Inflammatory macrophage (primary cell): ENCODE measurements at places on chromosomes 16 and 17.

DNA sequence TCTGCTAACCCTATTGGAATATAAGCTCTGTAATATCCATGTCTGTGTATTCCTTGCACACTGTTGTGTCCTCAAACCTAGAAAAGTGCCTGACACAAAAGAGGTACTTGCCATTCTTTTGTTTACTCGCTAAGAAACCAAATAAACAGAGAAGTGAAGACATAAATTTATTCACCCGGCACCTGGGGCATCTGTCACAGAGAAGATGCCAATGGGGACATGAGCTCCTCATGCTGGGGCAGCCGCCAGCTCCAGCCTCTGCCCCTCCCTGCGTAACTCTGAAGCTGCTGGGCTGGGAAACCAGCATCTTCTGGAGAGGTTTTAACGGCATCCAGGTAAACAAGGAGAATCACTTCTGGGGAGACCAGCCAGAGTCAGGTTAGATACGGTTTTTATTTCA, 15.1 kb upstream of the CDRT4 start:
- DNase-seq, result no peak

DNA sequence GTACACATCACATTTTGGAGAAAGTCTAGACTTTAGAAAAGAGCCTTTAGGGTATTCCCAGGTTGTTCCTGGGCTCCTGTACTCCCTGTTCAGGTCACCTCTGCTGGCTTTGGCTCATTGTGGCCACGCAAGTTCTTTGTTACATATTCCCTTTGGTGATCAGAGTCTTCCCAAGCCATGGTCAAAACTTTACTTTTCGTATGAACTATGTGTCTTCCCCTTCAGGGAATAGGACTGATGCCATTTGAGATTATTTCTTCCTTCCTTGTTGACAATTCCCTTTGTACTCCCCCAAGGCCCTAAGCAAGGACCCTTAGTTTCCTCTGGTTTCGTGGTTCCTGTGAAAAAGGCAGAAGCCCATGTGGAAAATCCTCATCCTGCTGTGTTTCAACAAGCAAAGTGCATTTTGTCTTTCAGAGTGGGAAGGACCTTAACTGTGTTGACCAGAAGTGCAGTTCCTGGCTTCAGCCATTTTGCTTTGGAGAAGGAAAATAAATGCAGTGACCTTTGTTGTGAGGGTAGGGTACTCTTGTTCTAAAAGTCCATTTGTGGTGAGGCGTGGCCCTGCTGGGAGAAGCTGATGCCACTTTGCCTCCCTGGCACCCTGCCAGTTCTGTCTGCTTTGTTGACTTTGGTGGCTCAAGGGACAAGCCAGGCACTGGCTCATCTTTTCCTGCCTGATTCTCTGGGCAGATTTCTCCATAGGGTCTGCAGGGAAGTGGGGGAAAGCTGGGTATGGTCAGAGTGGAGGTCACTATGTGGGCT, 55.1 kb downstream of the ZNRF1 start:
- DNase-seq, result no peak

GRCh38 chr17:44903012-44903685, 3.9 kb upstream of the EFTUD2 start:
- DNase-seq, result no peak

- no peak for DNase-seq
These were observed 82.2 kb downstream of the HELZ start for GRCh38 chr17:67162771-67163170.

DNA sequence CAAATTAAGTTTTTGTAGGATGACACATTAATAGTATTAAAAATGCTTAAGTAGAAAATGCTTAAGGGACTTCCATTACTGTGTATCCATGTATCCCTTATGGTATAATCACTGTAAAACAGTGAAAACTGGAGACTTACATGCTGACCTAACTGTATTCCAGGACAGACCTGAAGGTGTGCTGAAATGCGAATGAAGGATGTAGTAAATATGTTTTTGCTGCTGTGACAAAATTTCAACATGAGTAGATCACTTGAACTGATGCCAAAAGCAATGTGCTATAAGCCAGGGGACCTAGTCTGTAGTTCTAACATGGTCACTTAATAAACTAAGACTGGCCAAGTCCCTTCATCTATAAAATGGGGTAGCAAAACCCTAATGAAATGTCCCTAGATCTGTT, 142.0 kb upstream of the CORO6 start:
- no peak for DNase-seq

- peak; percentile 34 for DNase-seq
These were observed 50.0 kb upstream of the TOB1 start for GRCh38 chr17:50916026-50916707.

- no peak for DNase-seq
These were observed 11.8 kb downstream of the GGA3 start for GRCh38 chr17:75249564-75249963.

GRCh38 chr17:2238432-2239169, 65.0 kb downstream of the SMG6 start:
- no peak for DNase-seq
